Spinal cord (tissue), 10 donors: ENCODE measurements at places on chromosomes 16 and 17. TPM values are rescaled to one million over a fixed set of nuclear protein-coding genes. Genes with fewer than 3 reads are reported as not detected.

- no peak for DNase-seq
- no peak overlapping the region for H3K27ac ChIP-seq
- no peaks in the 10 kb centered on the region for H3K27me3 ChIP-seq
- H3K36me3 ChIP-seq = no peaks in the 10 kb centered on the region
- H3K4me1 ChIP-seq = peaks cover 5% of the 10 kb centered on the region
These were observed 6.0 kb downstream of the CETP start for GRCh38 chr16:56967733-56968132.

DNA sequence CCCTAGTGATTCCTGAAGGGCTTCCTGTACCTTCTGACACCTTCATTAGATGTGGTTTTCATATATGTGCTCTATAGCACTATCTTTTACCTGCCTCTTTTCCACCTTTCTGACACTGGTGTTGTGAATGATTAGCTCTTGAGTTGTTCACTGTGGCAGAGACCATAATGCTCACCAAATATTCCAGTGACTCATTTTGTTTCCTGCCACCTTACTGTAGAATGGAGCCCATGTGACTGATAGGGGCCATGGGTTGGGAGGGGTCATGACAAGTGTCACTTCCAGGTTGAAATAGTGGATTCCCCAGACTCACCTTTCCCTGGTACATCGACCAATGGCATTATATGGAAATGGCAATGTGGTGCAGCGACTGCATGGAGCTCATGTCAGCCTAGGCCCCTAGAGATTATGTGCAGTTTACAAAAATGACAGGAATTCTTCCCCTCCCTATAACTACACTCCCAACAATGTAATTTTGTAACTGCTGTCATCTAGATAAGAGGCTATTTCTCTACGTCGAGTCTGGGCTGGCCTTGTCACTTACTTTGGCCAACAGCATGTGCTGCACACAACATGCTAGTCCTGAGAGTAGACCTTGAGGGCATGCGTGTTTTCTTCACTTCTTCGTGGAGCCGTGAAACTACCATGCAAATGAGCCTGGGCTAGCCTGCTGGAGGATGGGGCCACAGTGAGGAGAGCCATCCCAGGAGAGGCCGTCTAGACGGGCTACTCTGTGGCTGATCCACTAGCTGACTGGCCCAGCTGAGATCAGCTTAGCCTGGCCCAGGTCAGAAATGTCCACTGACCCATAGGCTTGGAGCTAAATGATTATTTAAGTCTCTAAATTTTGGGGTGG lies 409.5 kb downstream of the CA10 start:
- peaks cover 5% of the 10 kb centered on the region for H3K27me3 ChIP-seq
- H3K36me3 ChIP-seq = no peaks in the 10 kb centered on the region
- no peak overlapping the region for H3K4me3 ChIP-seq
- H3K4me1 ChIP-seq = no peaks in the 10 kb centered on the region
- H3K27ac ChIP-seq = no peak overlapping the region
- DNase-seq = no peak

DNA sequence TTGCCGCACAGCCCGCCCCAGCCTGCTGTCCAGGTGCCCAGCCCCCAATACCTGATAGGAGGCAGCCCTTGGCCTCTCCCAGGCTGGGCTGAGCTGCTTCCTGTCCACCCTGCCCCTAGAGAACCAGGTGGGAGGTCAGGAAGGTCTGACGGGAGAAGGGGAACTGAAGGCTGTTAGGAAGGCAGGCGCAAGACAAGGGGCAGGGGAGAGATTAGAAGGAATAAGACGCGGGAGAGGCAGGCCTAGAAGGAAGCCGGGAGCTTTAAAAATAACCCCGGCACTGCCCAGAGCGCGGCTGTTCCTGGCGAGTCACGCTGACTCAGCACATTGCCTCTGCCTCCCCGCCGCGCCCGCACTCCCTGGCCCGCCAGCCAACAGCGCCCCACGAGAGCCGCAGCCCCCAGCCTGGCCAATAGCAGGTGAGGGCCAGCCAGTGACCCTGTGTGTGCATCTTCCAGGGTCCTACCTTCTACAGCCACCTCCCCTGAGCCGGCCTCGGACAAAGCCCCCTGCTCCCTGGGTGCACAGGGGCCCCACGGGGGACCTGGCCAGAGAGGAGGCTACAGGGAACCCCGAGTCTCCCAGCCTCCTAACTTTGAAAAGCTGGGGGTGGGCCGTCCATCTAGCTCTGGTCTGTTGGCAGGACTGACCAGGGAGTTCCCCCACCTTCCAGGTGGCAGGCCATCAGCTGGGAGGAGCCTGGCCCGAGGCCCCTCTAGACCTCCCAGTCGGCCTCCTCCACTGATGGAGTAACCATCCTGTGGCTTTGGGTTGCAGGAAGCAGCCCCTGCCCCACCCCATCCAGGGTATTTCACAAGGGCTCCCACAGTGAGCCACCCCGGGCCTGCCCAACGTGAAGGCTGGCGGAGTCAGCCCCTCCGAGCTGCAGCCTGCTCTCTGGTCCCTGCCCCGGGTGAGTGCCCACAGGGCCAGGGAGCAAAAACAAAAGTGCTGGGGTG lies 4.0 kb downstream of the MAFG start:
- no peaks in the 10 kb centered on the region for H3K27me3 ChIP-seq
- peaks cover 43% of the 10 kb centered on the region for H3K4me1 ChIP-seq
- H3K36me3 ChIP-seq = peaks cover 51% of the 10 kb centered on the region
- H3K27ac ChIP-seq = no peak overlapping the region

DNA sequence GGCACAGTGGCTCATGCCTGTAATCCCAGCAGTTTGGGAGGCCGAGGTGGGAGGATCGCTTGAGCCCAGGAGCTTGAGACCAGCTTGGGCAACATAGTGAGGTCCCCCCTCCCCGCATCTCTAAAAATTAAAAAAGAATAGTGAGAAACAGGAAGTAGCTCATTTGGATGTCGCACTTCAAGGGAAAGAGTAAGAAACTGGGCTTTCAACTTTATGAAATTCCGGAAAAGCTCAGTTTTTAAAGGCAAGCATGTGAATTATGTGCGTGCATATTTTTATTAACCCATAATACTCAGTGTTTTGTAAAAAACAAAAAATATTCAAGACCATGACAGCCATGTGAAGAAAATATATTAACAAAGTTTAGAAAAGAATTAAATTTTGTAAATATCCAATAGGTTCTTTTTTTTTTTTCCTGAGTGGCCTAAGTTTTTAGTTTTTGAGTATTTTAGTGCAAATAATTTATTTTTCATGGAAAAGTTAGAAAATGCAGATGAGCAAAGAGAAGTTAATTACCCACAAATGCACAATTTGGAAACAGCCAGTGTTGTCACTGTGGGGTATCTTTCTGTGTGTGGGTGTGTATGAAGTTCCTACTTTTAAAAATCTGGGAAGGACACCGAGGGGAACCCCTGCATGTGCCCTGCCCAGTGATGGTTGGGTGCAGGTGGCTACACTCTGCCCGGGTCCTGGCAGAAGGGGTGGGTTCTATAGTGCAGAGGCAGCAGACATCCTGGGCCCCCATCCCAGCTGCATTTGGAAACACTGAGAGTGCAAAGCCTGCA lies 40.0 kb downstream of the CIBAR2 start:
- DNase-seq = no peak
- H3K36me3 ChIP-seq = peaks cover 71% of the 10 kb centered on the region
- H3K27ac ChIP-seq = no peak overlapping the region
- H3K4me1 ChIP-seq = peaks cover 10% of the 10 kb centered on the region
- no peaks in the 10 kb centered on the region for H3K27me3 ChIP-seq

GRCh38 chr16:19375561-19376158 lies 42.0 kb upstream of the TMC5 start:
- DNase-seq = peak; percentile 40
- H3K36me3 ChIP-seq = no peaks in the 10 kb centered on the region
- H3K27ac ChIP-seq = no peak overlapping the region
- no peaks in the 10 kb centered on the region for H3K4me1 ChIP-seq
- no peaks in the 10 kb centered on the region for H3K27me3 ChIP-seq
- no peak overlapping the region for H3K4me3 ChIP-seq

DNA sequence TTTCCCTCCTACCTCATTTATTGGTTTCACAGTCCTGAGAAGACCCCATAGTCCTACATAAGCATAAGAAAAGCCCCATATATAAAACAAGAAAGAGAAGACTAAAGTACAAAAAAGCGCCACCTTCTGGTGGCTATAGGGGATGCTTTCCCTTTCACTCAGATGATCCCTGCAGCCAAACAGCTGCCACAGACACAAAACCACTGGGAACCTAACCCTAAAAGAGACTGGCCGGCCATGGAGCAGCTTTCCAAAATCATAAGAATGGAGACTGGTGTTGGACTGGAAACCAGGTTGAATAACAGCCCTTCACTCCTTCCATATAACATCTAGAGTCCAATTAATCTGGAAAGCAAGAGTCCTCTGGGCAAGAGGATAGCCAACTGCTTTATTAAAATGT lies 11.4 kb downstream of the DYNC1LI2 start:
- no peak for DNase-seq
- no peaks in the 10 kb centered on the region for H3K27me3 ChIP-seq
- peaks cover 39% of the 10 kb centered on the region for H3K4me1 ChIP-seq

- H3K4me1 ChIP-seq = peaks cover 83% of the 10 kb centered on the region
- no peaks in the 10 kb centered on the region for H3K27me3 ChIP-seq
- DNase-seq = peak; percentile 65
- H3K4me3 ChIP-seq = peak overlapping the region; percentile 59
These were observed 840 bp downstream of the MYO1C start for GRCh38 chr17:1491443-1492248.

GRCh38 chr17:3418222-3418621 lies 7.1 kb downstream of the OR3A3 start:
- H3K27me3 ChIP-seq = no peaks in the 10 kb centered on the region
- no peak overlapping the region for H3K4me3 ChIP-seq
- no peak overlapping the region for H3K27ac ChIP-seq
- DNase-seq = no peak

The MPP3 gene
- 30.2 TPM for total RNA-seq
